ENCODE measurements at places on chromosomes 6 and 20.

DNA sequence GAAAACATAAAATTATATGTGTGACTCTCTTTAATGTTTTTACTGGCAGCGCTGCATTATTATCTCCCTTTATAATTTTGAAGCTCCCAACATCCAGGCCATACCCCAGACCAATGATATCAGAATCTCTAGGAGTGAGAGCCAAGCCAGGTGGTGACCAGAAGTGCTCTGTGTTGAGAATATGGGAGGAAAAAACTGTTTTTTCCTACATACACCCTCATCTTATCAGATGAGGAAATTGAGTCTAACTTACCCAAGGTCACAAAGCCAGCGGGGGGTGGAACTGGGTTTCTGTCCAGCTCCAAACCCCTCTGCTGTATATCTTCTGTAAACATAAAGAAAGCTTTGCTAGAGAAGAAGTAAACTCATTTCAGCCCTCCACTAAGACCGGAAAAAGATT lies 42.5 kb downstream of the LY86 start:
- no peak for DNase-seq

DNA sequence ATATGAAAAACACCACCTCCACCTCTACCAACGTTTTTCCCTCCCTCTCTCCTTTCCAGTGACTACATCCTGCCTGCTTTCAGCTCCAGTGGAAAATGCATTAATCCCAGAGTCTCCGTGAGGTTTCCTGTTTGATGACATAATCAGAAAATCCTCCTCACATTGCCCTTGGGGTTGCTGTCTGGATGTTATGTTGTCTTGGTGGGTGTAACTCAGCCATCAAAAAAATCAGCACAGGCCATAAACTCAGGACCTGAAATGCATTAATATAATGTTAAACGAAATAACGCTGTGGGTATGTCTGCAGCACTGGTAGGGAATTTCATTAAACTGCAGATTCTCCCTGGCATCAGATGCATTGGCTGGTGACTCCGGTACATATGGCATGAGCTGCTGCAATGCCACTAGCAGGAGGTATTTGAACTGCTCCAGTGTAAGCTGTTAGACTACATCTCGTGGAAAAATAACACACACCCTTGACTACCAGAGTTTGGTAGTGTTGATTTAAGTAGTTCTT lies 297.8 kb downstream of the PRL start:
- DNase-seq: peak; percentile 57

- peak; percentile 96 for DNase-seq
Observed at GRCh38 chr6:7058250-7058923, 49.4 kb upstream of the RREB1 start.

GRCh38 chr6:145733207-145733606 lies 2.1 kb downstream of the EPM2A start:
- no peak for DNase-seq

DNA sequence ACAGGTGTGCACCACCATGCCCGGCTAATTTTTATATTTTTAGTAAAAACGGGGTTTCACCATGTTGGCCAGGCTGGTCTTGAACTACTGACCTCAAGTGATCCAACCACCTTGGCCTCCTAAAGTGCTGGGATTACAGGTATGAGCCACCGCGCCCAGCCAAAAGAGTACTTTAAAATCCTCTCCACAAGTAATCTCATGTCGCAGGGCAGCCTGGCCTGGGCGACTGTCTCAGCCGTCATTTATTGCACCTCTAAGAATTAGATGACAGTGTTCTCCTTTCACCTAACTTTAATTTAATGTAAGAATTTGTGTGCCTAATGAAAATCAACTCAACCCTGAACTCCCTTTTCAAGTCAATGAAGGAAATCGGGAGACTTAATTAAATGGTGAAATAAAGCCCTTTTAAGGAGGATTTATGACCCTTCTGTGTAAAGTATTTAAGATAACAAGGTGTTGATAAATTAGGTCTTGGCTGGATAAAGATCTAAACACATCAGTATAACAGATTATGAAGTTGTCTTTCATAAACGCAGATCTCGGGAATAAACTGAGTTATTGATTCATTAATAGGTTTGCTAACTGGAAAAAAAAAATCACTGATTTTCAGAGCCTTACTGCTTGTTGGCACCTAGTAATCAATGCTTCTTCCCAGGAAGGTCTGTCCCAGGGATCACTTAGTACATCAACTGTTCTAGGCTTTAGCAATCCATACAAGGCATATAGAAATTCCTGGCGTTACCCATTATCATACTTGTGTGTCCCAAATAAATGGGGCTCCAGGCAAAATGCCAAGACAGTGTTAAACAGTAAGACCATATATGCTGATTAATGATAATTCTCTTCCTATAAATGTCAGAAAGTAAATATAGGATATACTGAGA lies 209.3 kb downstream of the GMDS start:
- no peak for DNase-seq

DNA sequence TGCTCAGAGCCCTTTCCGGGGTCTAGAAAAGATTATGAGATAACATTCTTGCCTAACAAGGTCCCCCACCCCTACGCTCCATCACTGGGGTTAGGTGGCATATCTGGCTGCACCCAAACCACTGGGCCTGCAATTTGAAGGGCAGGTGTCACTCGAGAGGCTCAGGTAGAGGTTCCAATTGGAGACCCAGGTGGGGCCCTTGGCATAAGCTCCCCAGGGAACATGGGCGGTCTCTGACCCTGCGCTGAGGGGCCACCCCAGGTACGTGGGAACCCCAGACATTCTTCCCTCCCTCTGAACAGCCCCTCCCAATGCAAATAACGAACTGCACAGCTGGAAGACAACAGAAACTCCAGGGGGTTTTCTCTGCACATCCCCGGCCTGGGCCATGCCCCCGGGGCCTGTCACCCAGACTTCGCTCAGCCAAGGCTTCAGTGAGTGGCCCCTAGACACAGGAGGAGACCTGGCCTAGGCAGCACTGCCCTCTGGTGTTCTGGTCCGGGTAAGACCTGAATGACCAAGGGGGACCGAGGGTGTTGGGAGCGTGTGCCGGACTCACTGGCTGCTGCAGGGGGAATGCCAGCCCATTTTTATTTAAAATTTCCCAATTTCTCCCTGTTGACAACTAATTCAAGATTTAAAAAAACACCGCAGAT lies 47.5 kb downstream of the DSTN start:
- DNase-seq: peak; percentile 55

DNA sequence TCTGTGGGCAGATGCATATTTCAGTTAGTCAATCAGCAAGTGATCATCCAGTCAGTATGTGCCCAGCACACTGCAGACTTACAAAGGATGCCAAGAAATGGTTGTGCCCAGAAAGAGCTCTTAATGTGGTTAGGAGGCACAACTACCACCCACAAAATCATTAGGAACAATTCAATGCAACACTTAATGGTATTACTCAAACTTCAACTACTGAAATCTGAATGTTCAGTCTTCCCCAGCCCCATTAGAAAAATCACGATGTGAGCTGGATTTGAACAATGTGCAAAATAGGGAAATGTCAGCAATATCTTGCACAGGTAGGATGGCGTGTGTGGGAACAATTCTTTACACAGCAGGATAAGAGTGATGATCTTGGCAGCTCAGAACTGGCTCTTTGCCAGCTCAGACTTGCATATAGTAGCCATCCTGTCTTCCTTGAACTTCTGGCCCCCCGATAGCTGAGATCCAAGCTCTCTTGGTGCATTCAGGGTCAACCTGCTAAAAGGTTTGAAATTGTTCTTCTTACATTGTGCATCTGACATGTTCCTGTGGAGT lies 556.7 kb upstream of the HTR1E start:
- DNase-seq: no peak

- DNase-seq: peak; percentile 29
Observed at GRCh38 chr20:38599410-38599882, 2.2 kb upstream of the ARHGAP40 start.

- no peak for DNase-seq
Observed at GRCh38 chr20:50096237-50096636, 16.7 kb downstream of the UBE2V1 start.

DNA sequence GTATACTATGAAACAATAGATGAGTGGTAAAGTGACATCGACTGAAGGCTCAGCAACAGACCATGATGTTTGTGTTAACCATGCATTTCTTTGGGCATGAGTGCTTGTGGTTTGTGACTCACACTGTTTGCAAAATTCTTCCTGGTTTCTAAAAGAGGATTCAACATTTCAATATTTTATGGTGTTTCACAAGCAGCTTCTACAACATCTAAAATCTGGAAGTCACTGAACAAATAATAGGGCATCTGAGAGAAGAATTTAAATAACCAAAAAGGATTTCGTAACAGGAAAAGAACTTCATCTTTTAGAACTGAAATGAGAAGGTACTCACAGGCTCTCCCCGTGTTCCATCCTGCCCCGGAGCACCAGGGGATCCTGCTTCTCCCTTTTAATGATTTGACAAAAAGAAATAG lies 146.2 kb downstream of the COL21A1 start:
- peak; percentile 97 for DNase-seq

- DNase-seq: no peak
Observed at GRCh38 chr6:156160795-156161165, 616.4 kb upstream of the ARID1B start.

DNA sequence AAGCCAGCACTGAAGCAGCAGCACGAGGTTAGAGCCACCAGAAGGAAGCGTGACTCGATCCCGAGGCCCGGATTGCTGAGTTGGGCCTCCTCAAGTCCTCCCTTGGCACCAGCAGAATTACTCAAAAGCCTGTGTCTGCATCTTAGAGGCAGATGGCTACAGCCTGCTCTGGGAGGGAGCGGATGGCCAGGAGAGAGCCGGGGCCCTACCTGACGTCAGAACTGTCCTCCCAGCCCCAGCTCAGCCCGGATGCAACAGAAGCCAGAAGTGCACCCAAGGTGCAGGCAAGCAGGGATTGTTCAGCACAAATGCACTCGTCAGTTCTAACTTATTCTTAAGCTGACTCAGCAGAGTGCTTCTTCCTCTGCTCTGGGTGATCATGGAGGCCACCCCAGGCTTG lies 155.5 kb upstream of the RPS6KA2 start:
- no peak for DNase-seq

DNA sequence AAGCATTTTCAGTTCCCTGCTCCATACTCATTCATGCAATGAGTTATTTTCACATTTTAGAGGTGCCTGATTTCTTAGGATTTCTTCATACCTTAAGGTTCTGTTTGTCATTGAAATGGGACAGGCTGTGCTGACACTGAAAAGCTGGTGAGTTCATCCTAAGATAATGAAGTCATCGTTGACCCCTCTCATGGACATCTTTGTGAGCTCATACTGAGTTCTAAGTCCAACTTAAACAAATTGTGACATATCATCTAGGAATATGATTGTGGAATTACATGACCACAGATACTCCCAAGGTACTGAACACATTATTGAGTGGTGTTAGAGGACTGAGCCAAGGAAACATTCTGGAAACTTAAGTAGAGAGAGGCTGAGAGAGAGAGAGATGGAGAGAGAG lies 224.8 kb upstream of the JAG1 start:
- peak; percentile 33 for DNase-seq

GRCh38 chr20:34797012-34797995 lies 28.1 kb downstream of the NCOA6 start:
- DNase-seq: no peak

- peak; percentile 26 for DNase-seq
Observed at GRCh38 chr6:53107091-53107490, 41.5 kb downstream of the GCM1 start.

GRCh38 chr20:47456952-47457724 lies 44.5 kb upstream of the NCOA3 start:
- DNase-seq: peak; percentile 49

DNA sequence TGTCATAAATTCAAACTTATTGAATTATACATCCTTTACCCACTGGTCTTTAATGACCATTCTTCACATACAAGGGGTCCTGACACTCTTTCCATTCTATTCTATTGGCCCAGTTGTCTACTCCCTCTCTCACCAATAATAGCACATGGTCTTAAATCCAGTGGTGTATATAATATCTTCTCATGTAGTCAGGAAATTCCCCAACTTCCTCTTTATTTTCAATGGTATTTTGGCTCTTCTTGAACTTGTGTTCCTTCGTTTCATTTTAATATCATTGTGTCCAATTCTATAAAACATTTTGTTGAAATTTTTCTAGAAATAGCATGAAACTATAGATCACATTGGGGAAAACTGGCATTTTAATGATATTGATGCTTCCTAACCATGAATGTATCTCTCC lies 36.8 kb downstream of the PSMB9 start:
- DNase-seq: no peak

DNA sequence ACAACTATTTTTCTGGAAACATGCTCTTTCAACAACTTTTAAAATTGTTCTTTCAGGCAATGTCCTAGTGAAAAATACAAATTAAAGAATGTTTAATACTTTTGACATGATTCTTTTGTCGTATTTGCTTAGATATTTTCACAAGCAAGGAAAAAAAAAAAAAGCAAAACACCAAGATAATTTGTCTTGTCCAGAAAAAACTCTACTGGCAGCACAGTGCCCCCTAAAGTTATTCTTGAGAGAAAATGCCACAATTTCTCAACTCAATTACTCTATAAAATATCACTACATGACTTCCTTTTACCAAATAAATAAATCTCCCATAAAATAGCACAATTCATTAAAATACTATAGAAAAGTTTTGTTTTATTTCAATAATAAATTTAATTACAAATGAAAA lies 652.5 kb upstream of the EPHA7 start:
- DNase-seq: peak; percentile 56

DNA sequence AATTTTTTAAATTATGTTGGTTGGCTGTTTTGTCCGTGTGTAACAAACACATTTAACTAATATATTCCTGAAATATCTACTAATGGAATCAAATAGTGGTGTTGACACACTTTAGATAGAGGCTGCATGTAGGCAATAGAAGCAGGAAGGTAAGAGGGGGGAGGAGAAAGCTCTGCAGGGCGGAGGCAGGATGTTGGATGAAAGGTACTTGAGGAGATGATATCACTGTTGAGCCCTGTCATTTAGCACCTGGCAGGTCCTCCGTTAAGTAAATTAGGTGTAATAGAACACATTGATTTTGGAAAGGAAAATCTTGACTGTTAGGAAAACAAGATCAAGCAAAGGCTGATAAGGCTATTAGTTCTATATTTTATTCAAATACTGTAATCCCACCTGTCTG lies 618.7 kb downstream of the PKHD1 start:
- DNase-seq: no peak

DNA sequence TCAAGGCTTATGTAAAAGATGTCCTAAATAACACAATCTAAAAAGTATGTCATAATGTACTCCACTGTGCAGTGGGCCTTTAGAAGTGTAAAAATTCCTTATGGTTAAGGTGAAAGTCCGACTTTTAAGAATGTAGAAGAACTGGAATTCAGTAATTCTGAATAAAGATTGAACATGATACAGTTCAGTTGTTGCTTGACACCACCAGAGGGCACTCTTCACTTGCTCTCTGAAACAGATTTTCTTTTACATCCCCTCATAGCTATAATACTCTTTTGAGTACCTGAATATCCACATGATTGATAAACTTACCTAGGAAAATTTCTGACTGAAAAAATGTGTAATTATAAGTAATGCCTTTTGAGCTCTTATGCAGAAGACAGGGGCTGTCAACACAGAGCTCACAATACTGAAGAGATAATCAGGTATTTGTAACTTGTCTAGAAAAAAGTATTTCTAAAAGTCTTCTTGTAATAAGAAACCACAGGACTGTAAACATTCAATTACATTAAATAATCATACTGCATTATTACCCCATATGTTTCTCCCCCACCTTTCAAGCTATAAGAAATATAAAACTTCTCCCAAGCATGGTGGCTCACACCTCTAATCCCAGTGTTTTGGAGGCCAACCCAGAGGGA lies 92.1 kb downstream of the POPDC3 start:
- peak; percentile 82 for DNase-seq

Measured in choroid plexus epithelial cell (primary cell).